ENCODE measurements at places on chromosomes 6 and 20.

GRCh38 chr6:103983011-103983410 is 876.7 kb downstream of the HACE1 start:
- no peak for DNase-seq

- DNase-seq = no peak
Measured at GRCh38 chr20:24836041-24836533, 113.0 kb upstream of the CST7 start.

- no peak for DNase-seq
Measured at GRCh38 chr20:37295001-37295400, 5.5 kb downstream of the MANBAL start.

DNA sequence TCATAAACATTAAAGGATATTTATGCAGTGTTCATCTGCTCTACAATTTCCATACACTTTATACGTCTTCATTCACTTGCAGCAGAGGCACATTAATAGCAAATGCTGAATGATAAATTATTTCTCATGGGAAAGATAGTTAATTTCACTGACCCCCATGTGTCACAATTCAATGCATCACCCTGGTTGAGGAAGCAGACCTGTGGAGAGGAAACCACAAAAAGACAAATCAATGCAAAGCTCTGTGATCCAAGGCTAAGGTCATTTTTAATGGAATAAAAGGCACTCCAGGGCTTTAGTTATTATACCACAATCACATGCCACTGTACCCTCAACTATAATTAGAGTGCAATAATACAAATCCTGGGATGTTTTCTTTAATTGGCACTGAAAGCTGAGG is 40.3 kb upstream of the TENT5A start:
- no peak for DNase-seq

GRCh38 chr6:52546678-52547077 is 30.2 kb downstream of the TRAM2 start:
- DNase-seq = no peak

DNA sequence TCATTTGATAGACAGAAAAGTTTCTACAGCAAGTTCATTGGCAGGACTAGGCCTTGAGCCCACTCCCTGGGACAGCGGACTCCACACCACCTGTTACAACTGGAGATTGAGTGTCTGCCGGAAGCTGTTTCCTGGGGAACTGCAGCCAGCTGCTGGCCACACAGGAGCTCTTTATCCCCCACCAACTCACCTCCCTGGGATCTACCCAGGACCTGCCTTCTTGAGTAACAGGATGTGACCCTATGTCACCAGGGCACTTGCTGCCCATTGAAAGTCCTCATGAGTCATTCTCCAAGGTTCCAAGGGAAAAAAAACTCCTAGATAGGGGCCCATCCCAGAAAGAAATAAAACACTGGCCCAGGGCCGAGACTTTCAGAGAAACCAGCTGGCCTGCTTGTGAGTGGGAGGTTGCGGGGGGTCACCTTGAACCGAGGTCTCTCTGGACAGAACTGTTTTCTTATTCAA is 37.4 kb upstream of the SLC9A8 start:
- DNase-seq = no peak

- DNase-seq = no peak
Measured at GRCh38 chr6:11066505-11067347, 22.6 kb upstream of the ELOVL2 start.

GRCh38 chr6:142944124-142945048 is 590 bp downstream of the HIVEP2 start:
- peak; percentile 95 for DNase-seq

- DNase-seq = no peak
Measured at GRCh38 chr6:97626671-97627441, 343.8 kb upstream of the MMS22L start.

DNA sequence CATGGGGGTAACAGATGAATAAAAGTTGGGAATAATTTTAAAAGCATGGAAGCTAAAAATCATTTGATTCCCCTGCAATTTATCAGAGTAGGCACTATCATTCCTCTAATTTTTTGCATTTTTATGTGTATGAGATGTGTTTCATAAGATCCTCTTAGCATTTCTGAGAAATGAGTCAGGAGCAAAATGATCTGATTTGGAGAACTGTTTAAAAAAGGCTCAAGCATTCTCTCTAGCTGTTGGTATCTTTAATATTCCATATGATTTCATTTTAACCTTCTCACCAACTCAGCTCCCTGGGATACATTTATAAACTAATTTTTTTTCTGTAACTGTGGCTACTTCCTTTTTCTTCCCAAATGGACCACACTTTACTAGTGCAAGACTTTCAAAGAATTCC is 60.9 kb downstream of the MCHR2 start:
- no peak for DNase-seq

- no peak for DNase-seq
Measured at GRCh38 chr20:32488066-32488838, 96.9 kb downstream of the NOL4L start.

- no peak for DNase-seq
Measured at GRCh38 chr20:23399568-23400241, 21.6 kb downstream of the NAPB start.

All from stimulated activated CD8-positive, alpha-beta memory T cell treated with anti-CD3 and anti-CD28 coated beads, Interleukin-4, amount 100 ng/mL, for 48 hours (primary cell).